ENCODE measurements at places on chromosomes 1 and 21.

DNA sequence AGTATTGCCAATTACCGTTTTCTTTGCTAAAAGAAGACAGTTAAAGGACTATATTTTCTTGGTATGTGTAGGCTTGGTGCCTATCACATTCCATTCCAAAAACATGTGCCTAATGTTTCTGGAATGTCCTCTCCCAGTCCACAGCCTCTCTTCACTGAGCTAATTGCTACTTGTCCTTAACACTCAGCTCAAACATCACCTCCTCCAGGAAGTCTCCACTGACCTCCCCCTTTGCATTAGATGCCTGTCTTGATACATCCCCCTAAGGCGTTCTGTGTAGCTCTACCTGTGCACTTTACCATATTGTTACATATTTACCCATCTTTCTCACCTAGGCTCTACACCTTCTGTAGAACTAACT, 195.6 kb upstream of the CAMK1G start:
- DNase-seq: no peak

DNA sequence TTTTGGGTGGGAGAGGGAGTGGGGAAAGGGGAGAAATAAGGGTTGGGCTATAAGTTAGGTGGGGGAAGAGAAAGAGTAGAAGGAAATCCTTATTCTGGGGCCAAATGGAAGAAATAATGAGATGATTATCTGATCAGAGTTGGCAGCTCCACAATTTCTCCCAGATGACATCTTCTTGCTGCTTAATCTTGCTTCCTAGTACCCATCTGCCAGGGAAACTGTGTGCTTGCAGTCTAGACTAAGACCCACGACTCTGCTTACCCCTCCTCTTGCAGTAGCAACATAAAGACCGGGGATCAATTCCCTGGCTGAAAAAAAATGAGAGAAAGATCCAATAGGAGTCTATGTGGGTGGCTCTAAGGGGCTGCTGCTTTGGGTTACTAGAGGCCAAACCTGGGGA, 95.6 kb downstream of the PAPPA2 start:
- DNase-seq: no peak

DNA sequence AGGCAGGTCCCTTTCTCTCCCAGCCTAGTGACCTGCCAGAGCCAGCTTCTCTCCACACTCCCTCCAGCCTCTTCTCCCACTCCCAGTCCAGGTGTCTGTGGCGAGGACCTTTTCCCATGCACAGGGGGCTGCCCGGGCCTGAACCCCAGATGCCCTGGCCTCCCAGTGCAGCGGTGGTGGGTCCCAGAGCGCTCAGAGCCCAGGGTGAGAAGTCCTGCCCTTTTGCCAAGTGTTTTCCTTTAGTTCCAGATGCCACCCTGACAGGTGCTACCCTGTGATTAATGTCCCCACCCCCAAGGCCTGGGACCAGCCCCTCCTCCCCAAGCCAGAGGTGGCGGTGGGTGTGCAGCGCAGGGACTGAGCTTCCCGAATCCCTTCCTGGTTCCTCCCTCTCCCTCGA, 90.4 kb downstream of the PAX7 start:
- no peak for DNase-seq

GRCh38 chr1:229578168-229579058, 19.9 kb upstream of the ABCB10 start:
- DNase-seq: no peak

DNA sequence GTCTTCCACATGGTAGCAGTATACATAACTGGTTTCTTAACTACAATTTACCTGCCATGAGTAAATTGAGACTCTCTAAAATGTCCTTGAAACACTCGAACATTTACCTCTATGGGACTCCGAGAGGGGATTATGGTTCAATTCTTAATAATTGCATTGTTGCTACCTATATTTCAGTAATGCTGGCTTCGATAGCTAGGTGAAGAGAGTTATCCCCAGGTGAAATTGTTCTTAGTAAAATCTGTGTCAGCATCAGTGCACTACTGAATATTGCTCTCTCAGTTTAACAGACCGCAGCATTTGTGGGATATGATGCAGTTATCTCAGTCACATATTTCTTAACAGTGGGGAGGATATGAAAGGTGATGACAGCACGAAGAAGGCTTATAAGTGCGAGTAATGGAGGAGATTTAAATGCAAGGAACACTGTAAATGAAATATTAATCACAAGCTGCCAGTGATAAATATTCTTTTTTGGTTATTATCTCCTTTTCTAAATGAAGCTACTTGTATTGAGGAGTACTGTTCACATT, 801.9 kb downstream of the BRINP3 start:
- no peak for DNase-seq

- DNase-seq: no peak
Observed at GRCh38 chr1:223250632-223251015, 107.6 kb upstream of the TLR5 start.

Data from astrocyte of the cerebellum (primary cell).